ENCODE measurements at places on chromosomes 5 and 9.

DNA sequence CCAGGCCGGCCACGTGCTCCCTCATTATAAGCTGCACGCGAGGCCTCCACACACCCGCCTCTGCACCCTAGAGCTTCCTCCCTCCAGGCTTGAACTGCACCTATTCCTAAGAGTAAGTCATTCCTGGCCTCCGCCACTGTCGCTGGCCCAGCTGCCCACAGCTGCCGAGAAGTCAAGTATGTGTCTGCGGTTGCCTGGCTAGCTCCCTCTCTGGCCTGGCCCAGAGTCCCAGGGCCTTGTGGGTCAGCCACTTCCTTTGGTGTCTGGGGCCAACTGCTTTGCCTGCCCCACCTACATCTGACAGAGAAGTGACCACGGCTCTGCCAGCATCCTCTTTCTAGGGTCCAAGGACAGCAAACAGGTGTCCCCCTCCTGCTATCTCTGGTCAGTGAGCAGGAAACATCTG, 18.3 kb downstream of the ABO start:
- DNase-seq: no peak

- no peak for DNase-seq
These were observed 39.3 kb downstream of the NTNG2 start for GRCh38 chr9:132201139-132201538.

- no peak for DNase-seq
These were observed 75.3 kb downstream of the MACROH2A1 start for GRCh38 chr5:135323701-135324132.

DNA sequence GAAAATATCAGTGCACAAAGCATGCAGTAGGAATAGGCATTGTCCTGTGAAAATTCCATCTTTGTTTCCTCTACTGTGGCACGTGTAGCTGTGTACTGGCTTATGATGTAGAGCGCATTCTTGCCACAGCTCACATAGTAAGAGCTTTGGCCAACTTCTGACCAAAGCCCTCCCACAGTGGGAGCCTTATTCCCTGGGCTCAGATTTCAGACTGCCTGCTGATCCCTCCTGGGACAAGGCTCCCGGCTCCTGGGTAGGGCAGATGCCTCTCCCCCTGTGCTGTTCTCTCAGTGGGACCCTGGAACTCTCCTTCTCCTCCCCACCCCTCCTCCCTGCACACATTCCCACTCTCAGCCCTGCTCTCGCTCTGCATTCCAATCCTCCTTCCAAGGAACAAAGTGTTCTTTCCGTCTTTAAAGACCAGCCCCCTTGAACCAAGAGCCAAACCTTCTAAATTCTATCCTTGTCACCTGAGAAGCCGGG, 17.5 kb downstream of the LCP2 start:
- no peak for DNase-seq

- DNase-seq: no peak
These were observed 300.3 kb downstream of the EFNA5 start for GRCh38 chr5:107370396-107370968.

- no peak for DNase-seq
These were observed 104.9 kb downstream of the ARL15 start for GRCh38 chr5:54205453-54205852.

DNA sequence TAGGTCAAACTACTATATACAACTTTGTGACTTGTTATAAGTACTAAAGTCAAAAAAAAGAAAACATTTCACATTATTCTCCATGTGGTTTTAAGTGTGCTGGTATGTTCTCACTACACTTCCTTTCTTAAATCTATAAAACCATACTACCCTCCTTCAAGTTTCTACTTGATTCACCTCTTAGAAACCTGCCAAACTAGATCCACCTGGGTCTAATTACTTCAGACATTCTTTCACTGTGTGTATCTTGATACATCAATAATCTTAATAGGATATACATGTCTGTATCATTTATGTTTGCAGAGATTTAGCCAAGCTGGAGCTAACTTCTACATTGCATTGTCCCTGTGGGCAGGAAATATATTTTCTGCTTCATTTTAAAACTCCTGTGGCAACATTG, 1012.6 kb downstream of the EFNA5 start:
- DNase-seq: no peak

GRCh38 chr9:121859646-121860045, 208.2 kb downstream of the DAB2IP start:
- no peak for DNase-seq

- DNase-seq: no peak
These were observed 28.9 kb downstream of the NLN start for GRCh38 chr5:65750938-65751337.

DNA sequence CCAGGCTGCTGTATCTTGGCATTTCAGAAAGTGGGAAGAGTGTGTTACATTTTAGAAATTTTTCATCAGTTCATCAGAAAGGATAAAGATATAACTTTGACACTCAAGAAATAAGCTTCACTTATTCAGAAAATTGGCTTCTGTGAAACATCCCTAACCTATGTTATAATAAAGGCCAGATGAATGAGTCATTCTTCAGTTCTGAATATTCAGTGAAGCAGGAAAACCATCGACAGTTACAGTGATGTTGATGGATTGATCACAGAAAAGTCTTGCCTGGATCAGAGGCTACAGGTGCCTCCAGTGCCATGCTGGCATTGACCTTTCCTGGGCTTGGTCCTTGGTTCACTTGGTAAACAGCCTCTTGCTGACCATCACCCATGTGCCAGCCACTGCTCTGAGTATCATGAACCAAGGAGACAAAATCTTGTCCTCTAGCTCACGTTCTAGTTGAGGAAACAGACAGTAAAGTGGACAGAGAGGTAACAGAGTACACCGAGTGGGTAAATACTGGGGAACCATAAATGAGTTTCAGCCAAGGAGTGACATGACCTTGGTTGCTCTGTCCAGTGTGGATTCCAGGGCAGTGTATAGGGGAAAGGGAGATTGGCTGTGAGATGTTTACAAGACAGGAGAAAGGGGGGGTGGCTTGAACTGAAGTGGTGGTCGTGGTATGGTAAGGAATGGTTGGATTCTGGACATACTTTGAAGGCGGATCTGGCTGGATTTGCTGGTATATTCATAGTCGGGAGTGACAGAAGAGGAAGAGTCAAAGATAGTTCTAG, 98.6 kb downstream of the AMBP start:
- DNase-seq: no peak

DNA sequence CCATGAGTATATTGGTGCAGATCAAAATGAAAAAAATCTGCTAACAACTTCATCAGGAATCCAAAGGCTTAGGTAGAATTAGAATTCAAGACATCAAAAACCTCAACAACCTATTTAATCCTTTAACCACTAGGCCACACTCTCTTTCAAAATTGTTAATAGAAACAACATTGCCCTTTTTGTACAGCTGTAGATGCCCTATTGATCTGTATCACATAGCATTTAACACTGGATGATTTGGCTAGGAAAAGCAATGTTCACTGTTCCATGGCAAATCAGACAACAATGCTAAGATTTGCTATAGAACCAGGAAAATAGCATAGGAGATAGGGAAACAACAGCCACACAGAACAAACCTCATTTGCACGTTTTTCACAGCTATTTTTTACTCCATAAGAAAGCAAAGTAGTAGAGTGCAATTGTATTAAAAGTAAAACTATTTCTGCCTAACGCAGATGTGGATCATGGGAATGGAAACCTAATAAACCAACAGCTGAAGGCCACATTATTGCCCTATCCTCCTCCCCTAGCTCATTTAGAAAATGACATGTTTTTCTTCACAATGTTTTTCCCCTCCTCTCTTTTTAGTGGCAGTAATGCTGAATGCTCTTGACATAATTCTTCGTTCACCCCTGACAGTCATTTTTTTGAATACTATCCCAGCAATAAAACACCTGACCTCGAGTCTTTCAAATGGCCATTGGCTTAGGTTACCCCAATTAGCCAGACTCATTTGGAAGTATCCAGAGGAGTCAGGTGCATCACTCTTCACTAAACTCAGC, 373.0 kb upstream of the CCNH start:
- no peak for DNase-seq

GRCh38 chr9:81080900-81081299, 608.4 kb downstream of the TLE1 start:
- no peak for DNase-seq

GRCh38 chr5:158079097-158079496, 220.2 kb upstream of the CLINT1 start:
- DNase-seq: no peak

- DNase-seq: no peak
These were observed 348.6 kb upstream of the RGMB start for GRCh38 chr5:98424681-98425450.

- peak; percentile 12 for DNase-seq
These were observed 271.5 kb downstream of the NR3C1 start for GRCh38 chr5:143131972-143132371.

DNA sequence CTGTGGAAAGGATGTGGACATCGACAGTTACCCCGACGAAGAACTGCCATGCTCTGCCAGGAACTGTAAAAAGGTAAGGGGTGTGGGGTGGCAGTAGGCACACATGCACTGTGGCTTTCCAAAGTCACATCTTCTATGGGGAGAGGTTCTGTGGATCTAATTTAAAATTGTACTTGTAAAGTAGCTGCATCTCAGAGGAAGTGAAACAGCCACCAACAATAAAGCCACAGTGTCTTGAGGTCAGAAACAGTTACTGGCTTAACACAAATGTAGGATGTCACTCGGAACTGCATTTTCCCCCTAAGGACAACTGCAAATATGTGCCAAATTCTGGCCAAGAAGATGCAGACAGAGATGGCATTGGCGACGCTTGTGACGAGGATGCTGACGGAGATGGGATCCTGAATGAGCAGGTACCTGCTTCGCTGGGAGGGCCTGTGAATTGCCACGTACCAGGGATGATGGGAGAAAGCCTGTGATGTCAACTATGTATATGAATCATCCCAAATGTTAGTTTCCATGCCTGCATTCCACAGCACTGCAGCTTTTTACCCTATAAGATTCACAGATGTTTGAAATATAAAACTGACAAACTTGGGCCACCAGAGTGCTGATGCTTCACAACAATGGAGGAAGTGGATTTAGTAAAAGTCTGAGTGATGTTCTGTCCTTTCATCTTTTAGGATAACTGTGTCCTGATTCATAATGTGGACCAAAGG, 35.3 kb downstream of the THBS4 start:
- DNase-seq: no peak

DNA sequence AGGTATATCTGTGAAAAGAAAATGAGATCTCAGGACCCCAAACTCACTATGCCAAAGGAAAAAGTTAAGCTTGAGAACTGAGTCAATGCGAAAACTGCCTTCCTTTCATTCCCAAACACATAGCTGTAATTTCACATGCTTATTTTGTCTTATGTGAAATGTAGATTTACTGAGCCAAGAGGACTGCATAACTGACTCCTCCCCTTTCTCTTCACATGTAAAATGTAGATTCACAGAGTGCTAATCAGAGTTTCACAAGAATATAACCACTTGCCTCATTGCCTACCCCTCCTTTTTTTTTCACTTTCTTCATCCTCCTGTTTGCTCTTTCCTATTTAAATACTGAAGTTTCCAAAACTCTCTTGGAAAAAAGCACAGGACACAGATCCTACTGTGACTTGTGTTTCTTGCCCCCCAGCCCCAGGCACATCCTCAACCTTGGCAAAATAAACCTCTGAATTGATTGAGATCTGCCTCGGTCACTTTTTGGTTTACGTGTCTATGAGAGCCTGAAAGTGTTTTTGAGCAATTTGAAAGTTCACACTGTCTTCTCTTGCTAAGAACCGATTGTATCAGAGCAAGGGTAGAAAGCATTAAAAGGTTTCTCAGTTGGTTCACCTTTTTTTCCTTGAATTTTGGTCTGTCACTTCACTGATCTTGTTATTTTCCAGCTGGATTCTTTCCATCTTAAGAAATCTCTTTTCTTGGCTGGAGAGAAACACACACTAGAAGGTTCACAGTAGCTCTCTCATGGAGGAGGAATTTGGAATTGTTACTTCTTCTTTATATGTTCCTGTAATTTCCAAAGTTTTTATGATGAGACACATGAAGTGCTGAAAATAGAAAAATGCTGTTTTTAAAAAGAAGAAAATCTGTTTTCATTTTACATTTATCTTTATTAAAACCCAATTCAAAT, 44.8 kb upstream of the SNAPC3 start:
- DNase-seq: no peak

GRCh38 chr5:97355775-97356174, 172.7 kb upstream of the RIOK2 start:
- no peak for DNase-seq

GRCh38 chr9:24608599-24608998, 62.9 kb upstream of the IZUMO3 start:
- DNase-seq: no peak

DNA sequence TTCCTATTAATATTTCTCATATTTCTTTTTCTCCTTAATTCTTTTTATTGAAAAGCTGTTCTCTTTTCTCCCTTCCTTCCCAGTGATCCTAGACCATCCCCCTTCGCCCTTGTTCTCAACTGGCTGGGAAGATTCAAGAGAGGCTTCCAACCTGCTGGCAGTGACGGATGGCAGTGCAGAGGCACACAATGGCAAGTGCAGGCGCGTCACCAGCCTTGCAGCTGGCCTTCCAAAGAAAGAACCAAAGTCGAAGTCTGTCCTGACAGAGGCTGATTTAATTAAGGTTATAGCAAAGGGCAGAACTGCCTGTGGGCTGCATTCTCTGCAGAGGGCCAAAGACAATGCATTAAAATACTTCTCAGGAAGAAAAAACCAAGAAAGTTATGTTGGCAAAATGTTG, 7.4 kb downstream of the CEMIP2 start:
- DNase-seq: no peak

DNA sequence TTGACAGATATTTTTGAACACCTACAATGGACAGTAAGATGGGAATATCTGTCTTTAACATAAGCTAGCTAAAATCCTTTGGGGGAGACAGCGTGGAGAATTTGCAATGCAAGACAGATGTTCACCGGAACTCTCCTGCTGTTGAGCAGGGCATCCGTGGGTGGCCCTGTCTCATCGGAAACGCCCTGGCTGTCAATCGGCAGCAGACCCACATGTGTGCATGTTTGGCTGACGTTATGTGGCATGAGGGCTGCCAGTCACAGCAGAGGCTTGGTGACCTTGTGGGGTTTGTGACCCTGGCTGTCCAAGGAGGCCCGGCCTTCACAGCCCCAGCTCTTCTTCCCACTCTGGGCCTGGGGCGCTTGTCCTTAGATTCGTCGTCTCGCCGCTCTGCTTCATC, 129.7 kb upstream of the OTULINL start:
- DNase-seq: peak; percentile 32

- no peak for DNase-seq
These were observed 20.1 kb downstream of the CXXC5 start for GRCh38 chr5:139668064-139668880.

DNA sequence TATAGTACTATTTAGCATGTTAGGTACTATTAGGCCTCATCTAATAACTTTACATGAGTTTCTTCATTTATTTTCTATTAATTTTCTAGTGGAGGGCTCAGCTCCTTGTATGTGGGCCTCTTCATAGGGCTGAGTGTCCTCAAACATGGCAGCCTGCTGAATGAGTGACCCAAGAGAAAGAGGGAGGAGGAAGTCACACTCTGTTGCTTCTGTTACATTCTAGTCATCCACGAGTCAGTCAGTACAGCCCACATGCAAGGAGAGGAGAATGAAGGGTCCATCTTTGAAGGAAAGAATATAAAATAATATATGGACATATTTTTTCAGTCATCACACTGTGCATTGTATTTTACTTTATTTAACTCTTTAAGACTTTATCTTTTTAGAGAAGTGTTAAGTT, 66.6 kb upstream of the NR3C1 start:
- DNase-seq: no peak

Data from NCI-H1694 treated with DMSO at 0.1 percent for 48 hours (cell line).